ENCODE measurements at places on chromosomes 1 and 21.

DNA sequence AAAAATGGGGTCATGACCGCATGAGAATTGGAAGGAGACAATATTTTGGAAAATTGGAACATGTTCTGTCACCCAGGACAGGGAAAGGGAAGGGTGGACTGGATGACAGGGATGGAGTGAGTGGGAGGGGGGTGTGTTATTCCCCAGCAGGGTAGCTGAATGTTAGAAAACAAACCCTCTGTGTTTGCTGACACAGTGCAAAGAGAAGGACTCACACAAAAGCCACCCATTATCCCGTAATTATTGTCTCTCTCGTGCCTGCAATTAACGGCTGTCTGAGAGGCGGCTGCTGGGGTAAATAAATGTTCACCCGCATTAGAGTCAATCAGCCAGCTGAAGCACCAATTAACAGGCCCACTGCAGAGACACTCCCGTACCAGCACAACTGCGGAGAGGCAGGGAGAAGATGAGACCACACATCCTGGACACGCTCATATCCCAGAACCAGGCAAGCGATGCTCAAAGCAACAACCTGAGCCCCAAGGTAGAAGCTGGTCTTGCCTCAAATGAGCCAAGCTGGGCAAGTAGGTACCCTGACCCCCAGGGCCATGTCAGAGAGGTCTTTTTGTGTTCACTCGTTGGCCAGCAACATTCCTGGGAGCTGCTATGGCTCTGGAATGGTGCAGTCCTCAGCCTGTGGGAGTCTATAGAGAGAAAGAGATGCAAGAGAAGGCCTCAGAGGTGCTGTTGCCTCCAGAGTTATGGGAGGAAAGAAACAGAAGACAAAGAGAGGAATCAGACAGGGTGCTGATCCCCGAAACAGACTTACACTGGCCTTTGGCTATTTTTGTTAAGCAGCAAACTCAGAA, 19.4 kb downstream of the PLEKHA6 start:
- no peak for DNase-seq

GRCh38 chr1:22531251-22531650, 32.0 kb upstream of the EPHA8 start:
- no peak for DNase-seq

- no peak for DNase-seq
Measured at GRCh38 chr1:22056936-22057335, 4.4 kb downstream of the CDC42 start.

- no peak for DNase-seq
Measured at GRCh38 chr21:45164124-45164511, 89.7 kb downstream of the ADARB1 start.

GRCh38 chr1:24694380-24694843, 50.8 kb upstream of the CLIC4 start:
- no peak for DNase-seq

GRCh38 chr1:181139631-181140061, 51.1 kb downstream of the IER5 start:
- no peak for DNase-seq

GRCh38 chr21:16532840-16533239, 803.1 kb downstream of the USP25 start:
- no peak for DNase-seq

DNA sequence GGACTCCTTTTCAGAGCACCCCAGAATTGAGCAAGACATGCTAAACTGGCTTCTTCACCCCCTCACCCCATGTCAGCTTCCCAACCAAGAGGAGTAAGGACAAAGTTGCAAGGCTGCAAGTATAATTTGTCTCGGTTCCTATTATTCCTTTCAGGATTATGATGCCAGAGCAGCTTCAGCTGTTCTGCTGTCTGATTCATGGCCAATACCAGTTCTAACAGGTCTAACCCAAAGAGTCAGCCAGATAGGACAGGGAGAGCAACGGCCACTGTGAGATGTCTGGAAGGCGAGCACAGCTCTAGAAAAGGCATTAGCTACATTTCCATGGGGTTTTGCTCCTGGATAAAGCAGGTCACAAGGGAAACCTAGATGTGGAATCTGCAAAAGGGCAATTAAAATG, 53.3 kb upstream of the HOOK1 start:
- no peak for DNase-seq

- DNase-seq, result no peak
Measured at GRCh38 chr1:182244451-182244850, 147.1 kb downstream of the GLUL start.

DNA sequence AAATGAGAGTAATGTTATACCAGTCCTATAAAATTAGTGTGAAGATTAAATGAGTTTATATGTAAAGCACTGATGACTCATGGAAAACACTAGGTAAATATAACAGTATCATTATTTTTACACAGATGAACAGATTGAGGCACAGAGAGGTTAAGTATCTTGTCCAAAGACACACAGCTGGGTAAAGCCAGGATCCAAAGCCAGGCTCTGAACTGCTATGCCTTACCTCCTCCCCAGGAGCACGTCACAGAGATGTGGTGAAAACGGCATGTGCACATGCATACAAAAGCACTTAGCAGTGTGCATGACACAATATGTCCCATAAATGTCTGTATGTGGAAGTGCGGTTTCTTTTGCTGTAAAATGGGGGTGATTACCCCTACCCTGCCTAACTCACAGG, 56.9 kb downstream of the MAN1C1 start:
- no peak for DNase-seq

GRCh38 chr1:216702170-216702569, 21.1 kb downstream of the ESRRG start:
- no peak for DNase-seq

- no peak for DNase-seq
Measured at GRCh38 chr1:59194621-59195020, 102.3 kb upstream of the FGGY start.

DNA sequence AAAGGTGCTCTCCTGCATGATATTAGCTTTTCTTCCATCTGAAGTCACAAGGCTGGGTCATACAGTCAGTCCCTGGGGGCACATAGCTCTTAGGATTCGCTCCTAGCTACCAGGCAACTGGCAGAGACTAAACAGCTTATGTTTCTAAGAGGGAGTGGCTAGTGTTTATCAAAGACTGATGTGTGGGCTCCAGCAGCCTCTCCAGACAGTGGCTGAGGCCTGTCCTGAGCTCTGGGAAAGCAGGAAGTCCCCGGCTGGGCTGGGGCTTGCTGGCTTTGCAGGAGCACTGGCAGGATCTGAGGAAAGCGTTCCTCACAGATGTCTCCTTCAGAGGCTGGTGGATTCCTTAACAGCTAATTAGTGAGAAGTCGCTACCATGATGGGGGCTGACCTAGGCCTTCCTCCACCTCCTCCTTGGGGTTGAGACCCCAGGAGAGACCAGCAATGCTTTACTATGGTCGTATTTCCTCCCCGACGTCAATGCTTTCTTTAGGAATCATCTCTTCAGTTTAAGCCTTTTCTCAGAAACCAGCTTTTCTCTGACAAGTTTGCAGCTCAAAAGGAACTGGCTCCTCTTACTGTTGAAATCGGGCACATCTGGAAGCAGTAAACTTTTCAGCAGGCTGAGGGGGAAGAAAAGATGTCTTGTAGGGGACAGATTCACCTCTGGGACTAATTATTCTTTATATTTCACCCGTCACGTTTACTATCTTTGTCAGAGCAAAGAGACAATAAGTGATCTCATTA, 33.5 kb upstream of the HHAT start:
- DNase-seq, result no peak

DNA sequence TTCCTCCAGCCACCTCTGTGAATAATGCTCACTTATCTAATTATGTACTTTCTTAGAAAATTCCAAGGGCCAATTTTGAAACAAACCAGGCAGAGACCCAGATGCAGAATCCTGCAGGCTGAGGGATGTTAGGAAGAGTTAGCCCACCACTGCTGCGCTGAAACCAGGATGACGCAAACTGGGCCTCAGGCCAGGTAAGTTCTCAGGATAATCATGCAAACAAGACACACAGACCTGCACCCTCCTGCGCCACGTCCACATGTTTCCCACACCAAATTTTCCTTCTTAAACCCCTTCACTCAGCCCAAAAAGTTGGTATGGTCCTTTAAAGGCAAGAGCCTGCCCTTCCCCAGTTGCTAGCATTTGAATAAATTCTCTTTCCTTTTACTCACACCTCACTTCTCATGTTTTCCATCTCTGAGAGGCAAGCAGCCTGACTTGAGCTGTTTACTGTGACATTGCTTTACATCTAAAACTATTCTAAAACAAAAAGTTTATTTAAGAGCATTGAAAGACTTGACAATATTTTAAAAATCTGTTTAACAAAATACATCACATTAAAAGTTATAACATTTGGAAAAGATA, 887.1 kb downstream of the LRRIQ3 start:
- DNase-seq, result no peak

DNA sequence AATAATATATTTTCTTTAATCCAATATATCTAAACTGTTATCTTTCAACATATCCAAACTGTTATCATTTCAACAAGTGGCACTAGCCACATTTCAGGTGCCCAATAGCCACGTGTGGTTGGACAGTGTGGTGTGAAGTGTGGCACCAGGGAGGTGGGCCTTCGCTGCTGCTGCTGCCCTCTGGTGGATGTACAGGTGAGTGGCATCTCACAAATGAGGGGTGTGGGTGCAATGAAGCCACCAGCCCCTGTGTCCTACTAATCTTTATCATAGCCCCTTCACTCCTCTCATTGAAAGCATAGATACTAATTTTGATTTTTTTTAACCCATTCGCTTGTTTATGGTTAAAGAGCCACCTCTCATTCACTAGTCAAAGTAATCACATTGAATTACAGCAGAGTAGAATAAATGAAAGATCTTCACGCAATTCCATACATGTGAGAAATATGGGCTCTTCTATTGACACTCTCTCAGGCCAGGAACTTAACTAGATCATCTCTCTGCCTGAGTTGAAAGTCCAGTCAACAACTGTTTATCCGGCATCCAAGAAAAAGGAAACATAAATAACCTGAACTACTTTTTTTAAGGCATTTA, 499.2 kb downstream of the OMA1 start:
- peak; percentile 1 for DNase-seq

- no peak for DNase-seq
Measured at GRCh38 chr21:31343680-31344480, at the start of gene TIAM1. Gene TIAM1 (minus strand): TSS chr21:31344261. CDS start chr21:31266972, 77,289 bp downstream.

- no peak for DNase-seq
Measured at GRCh38 chr1:214840356-214840755, 237.4 kb downstream of the CENPF start.

- no peak for DNase-seq
Measured at GRCh38 chr21:32565856-32566465, 19.4 kb downstream of the TCP10L start.

DNA sequence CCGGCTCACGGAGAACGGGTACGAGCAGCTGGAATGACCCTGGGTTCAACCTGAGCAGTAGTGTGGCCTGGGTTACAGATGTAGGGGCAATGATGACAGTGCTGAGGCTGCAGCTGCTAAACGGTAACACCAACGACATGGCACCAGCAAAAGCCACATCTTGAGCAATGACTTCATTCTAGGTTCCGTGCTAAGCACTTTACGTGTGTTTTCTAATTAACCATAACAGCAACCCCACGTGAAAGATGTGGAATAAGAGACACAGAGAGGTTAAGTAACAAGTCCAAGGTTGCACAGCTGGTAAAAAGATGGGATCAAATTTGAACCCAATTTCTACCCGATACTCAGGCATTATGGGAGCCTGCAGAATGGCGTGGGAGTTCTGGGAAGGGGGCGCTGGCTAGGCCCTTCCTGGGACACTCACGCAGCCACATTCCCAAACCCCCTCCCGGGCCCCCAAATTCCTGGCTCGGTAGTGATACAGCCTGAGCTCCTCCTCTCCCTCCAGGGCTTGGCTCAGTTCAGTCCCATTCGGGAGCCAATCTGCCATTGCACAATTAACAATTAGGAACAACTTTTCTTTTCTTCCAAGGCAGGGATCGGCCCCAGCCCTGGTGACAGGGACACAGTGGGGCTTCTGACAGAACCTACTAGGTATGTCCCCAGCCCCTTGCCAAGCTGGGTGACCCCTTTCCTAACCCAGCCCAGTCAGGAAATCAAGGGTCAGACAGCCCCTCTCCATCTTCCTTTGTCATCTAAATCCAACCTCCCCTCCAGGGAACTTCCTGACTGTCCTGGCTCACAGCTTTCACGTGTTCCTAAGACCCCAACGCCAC, 23.8 kb upstream of the ECE1 start:
- DNase-seq, result no peak

GRCh38 chr1:206495011-206495461, 12.3 kb upstream of the RASSF5 start:
- DNase-seq, result no peak

DNA sequence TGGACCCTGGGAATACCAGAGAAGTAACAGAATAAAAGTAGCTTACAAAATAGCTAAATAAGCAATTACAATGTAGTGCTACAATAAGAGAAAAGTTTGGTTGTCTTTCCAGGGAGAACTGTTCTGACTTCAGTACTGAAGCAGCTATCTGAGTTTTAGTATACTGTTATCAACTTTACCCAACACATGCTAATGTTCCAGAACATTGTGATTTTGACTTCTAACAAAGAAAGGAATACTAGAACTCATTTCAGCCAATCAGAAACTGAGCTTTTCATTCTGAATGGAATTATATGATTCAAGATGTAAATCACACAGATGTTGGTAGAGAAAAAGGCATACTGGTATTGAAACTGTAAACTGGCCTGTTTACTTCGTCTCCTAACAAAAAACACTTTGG, at the start of gene C1orf105:
Gene C1orf105 (plus strand): TSS at position 301 of the 400 bp plus-strand sequence. CDS start 201 bp downstream, outside the sequence.
- no peak for DNase-seq
